Muscle of back (tissue), 13 donors: ENCODE measurements at places on chromosomes 3 and 15.

DNA sequence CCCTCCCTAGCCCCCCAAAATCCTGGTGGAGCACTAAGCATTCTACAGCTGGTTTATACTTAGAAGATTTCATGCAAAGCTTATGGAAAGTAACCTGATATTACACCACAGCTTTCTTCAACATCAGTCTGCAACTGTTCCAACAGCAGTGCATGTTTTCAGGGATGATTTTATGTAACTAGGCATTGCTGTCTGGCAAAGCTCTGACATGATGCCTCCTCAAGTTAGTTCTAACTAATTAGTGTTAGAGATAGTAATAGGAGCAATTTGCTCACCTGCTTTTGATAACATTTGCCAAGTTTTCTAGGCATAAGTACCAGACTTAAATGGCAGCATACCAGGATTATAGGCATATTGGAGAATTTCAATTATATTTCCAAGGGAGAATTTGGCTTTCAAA lies 330.3 kb upstream of the SGO1 start:
- peak; percentile 55 for DNase-seq

DNA sequence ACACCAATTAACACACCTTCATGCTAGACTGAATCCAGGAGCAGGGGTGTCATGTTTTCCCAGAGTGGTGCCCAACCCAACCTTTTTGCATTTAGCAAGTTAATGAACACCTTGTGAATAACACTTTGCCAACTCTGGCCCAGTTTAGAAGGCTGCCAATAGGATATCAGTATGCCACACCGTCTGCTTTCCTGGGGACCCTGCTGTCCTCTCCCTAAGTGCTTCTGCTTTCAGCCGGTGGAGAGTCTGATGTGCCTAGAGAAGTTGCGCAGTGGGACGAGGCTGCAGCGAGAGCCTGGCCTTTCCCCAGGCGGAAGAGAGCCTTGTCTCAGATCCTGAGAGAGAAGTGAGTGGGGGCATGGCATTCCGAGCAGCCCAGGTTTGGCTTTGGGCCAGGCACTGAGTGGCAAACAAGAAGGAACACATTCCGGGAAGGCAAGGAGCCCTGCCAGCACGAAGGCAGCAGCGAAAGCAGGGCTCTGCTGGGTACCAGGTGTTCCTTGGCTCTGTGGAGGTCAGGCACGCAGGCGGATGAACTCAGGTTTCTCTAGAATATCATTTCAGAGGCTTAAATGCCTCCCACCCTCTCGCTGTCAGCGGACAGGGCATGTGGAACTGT lies 36.9 kb downstream of the SENP8 start:
- DNase-seq: peak; percentile 64

- DNase-seq: no peak
Observed at GRCh38 chr3:7917443-7918151, 584.0 kb upstream of the LMCD1 start.

DNA sequence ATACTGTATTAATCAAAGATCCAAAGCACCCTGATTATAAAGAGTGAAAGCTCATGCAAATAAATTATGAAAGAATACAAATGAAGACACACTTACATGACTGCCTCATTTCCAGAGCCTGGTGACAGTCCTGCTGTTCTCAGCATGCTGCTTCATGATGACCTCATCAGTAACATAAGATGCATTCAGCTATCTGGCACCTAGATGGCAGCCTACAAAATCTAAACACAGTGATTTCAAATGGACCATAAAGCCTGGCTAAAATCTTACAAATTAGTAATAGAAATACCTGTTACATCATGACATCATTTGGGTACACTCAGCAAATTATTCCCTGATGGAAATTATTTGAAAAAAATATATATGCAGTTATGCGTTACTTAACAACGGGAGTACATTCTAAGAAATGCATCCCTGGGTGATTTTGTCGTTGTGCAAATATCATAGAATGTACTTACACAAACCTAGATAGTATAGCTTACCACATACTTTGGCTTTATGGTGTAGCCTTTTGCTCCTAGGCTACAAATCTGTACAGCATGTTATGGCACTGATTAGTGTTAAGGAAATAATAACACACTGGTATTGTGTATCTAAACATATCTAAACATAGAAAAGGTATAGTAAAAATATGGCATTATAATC lies 207.2 kb downstream of the EPHA3 start:
- DNase-seq: peak; percentile 25

GRCh38 chr3:9170851-9171160 lies 78.6 kb downstream of the SRGAP3 start:
- no peak for DNase-seq

GRCh38 chr3:196501316-196502044 lies 2.1 kb downstream of the RNF168 start:
- no peak for DNase-seq

GRCh38 chr3:59981377-59981776 lies 931.6 kb upstream of the CFAP20DC start:
- DNase-seq: no peak

DNA sequence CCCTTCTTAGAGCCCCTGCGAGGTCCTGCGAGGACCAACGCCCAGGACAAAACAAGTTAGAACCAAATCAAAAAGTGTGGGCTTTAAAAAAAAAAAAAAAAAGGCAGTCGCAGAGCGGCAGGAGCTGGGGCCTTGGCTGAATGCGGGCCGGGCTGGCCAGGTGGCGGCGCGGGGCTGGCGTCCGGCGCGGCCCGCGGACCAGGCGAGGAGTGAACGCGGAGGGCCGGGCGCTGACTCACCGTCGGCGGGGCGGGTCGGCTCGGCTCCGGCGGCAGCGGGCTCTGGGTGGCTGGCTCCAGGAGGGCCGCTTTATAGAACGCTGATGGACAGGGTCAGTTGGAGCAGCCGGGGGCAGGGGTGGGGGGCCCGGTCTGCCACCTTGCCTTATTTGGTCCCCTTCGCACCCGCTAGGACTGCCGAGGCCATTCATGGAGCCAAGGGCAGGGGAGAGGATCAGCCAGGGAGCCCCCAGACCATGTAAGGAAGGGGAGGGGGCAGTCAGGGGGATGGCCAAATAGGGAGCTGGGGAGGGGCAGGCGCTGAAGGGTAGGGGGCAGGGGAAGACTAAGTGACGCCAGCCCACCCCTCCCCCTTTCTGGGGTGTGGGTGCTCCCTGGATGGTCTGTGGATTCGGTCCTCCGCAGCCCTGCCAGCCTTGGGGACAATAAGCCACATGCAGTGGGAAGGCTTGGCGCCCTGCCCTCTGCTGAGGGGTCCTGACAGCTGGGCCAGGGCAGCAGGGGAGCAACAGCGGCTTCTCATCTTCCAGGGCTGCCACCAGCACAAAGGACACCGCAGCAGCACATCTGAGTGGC lies at the start of gene ACTC1:
TSS of gene ACTC1 (minus strand) at position 283 of the 815 bp plus-strand sequence. CDS start 741 bp downstream, outside the sequence.
- peak; percentile 82 for DNase-seq

DNA sequence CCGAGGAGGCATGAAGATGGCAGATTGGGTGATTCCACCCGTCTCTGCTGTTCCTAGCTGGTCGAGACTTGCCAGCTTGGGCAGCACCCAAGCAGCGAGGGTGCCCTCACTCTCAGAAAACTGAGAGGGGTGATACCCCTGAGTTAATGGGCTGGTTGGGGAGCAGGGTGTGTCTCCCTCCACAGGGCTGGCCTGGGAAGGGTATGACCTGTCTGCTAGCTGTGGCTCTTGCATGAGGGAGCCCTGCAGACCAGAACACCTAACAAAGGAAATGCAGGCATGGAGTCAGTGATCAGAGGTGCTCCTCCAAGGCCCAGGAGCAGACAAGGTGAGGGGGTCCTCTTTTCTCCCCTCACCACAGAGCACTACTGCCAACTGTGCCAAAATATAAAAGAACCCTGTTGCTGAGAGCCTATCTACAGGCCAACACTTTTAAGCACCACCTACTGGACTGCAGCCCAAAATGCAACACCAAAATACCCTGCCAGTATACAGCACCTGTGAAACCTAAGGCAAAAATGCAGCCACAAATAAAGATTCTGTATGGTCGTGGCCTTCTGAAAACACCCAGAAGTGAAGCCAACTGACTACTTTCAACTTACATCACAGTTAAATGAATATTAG lies 35.8 kb upstream of the PPM1L start:
- DNase-seq: no peak
